Pons (tissue), 1 donor: ENCODE measurements at places on chromosomes 4 and X.

GRCh38 chr4:139711461-139711860 is 45.8 kb downstream of the MGST2 start:
- DNase-seq, result no peak

- no peak for DNase-seq
These were observed 298.7 kb upstream of the TENM3 start for GRCh38 chr4:181944527-181944926.

DNA sequence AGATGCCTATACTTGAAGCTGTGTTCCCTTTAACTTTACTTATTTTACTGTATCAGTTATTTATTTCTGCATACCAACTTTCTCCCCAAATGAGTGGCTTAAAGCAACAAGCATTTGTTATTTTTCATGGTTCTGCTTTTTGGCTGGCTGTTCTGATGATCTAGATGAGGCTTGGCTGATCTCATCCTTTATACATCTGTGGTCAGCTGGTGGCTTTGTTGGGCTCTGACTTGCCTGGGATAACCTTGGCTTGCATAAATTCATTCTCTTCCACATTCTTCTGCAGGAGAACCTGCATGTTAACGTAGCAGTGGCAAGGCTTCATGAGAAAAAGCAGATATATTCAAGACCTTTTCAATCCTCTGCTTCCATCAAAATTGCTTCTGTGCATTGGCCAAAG is 1317.6 kb downstream of the ADGRL3 start:
- DNase-seq, result no peak

DNA sequence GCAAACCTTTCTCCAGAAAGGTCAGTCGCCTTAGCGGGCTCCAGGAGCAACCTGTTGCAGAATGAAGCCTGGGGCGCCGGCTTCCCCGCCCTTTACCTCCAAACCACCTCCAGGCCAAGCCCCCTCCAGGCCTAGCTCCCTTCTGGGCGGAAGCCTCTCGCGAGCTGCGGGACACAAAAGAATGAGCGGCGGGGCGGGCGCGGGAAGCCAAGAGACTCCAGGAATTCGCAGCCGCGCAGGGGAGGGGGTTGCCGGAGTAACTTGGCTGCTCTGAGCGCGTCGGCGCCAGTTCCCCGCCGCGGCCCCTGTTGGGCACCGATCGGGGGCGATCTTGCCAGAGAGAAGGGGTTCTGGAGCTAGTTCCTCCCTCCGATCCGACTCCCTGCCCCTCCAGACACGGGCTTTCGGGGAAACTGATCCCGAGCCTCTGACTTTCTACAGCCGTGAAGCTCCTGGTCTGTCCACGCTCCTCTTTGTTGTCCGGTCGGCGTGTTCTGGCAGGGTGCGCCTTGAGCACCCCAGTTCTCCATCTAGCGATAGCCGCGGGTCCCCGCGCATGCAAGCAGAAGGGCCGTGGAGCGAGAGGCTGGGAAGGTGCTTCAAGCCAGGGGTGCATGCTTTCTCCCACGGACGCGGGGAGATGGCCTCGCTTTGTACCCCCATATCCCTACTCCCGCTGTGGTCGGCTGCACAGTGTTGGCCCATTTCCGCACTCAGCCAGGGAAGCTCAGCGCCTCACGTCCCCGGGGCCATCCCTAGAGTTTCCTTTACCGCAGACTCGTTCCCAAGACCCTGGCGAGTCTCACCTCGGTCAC is 1.2 kb downstream of the PROM1 start:
- DNase-seq, result no peak

- no peak for DNase-seq
These were observed 40.1 kb upstream of the HELT start for GRCh38 chr4:184978211-184978610.

GRCh38 chr4:3304831-3305609 is 12.2 kb downstream of the RGS12 start:
- DNase-seq, result peak; percentile 57

DNA sequence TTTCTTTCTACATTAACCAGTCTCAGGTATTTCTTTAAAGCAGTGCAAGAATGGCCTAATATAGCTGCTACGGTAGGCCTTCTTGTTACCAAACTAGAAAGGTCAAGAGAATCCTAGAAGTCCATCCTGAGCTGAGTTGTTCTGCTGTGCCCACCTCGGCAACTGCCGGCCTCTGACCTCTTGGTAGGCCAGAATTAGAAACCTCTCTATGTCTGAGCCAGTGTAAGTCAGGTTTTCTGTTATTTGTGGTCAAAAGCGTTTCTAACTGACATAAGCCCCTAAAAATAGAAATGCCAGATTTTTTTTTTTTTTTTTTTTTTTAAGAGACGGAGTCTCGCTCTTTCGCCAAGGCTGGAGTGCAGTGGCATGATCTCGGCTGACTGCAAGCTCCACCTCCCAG is 43.1 kb downstream of the SOWAHB start:
- no peak for DNase-seq

GRCh38 chrX:151763711-151764110 is 29.2 kb downstream of the CNGA2 start:
- DNase-seq, result no peak

DNA sequence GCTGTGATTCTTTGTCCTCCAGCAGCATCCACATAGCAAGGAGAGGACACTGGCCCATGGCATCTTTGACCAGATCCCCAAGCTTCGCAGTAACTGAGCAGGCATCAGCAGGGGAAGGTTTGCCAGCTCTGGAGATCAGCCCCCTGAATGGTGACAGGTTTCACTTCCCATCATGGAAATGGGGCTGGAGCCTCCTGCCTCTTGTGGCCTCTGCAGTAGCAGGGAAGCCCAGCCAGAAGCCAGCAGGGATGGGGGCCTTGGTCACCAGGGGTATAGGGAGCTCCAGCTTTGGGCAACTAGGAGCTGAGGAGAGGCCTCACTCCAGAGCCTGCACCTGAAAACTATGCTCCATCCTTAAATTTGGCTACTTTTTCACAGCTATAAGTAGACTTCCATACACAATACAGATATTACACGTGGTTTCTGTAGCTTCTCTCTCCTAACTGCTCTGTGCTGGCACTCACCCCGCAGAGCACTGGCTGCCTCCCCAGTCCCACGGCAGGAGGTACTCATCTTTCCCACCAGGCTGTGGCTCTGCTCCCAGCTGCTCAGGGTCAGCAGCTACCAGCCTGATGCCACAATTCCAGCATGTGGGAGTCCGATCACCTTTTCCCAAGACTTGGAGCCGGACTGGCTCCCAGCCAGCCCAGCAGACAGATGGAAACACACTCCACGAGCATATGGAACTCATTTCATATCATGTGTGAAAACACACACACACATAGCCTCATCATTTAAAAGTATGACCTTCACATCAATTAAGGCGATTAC is 2.8 kb downstream of the TMEM271 start:
- no peak for DNase-seq

DNA sequence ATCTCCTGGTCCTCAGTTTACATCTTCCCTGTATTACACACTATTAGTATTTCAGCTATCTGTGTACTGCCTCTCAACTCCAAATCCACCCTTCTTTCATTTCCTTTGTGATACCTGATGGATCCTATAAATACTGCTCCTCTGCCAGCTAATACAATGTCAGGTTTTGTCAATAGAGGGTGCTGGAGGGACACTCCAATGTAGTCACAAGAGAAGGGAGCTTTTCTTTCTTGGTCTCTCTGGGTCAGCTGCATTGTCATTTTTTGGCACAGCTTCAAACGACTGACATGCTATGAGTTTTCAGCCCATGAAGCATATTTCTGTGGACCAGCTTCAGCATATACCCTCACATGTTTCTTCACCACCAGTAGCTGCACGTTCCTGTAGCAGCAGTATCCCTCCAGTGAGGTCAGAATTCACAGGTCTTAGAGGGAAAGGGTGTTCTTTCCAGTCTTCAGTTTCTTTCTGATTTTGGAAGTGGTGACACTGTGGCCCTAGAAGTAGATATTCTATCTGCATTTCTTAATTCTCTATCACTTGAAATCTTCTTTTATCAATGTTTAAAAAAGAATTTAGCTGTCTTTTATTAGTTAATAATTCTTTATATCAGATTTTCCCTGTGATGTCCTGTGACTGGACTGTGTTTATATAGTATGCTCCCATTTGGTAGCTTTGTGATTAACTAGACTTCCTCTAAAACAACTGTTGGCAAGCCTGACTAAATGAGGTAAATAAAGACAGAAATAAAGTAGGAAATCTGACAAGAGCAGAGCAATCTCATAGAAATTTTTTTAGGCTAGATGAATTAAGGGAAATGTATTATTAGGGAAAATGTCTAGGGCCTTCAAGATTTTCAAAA is 60.6 kb downstream of the GABRA2 start:
- DNase-seq, result peak; percentile 89
